ENCODE measurements at places on chromosomes 4 and X. TPM values are rescaled to one million over a fixed set of nuclear protein-coding genes. Genes with fewer than 3 reads are reported as not detected.
A peak's percentile ranks its signal among the peaks of the same experiment; 100 is the strongest.

DNA sequence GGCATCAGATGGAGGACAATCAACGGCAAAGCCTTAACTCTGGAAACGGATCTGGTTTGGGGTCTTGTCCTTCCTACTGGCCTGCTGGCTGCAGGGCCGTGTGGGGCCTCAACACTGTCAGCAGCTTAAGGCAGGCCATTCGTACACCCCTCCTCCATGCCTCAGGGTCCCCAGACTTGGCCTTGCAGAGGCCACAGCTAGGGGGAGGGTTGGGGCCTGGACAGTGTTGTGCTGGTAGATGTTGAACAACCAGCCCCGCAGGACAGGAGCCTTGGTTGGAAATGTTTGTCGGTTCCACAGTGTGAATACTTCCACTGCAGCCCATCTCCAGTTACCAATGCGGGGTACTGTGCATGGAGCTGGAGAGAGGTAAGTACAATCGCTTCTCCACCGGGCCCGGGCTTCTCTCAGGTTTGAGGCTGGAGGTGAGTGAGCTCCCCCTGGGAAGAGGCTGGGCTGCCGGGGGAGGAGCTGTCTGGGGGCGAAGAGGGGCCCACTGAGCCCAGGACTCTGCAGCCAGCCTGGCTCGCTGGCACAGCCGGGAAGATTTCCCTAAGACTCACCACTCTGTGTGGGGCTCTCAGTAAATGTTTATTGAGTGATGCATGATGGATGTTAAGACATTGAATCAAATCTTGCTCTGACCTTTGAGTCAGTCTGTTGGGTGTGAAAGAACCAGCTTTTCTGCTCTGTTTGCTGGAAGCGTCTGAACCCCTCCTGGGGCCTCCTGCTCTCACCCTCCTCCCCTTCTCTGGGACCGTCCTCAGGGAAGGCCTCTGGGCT is 19.7 kb upstream of the GPR78 start:
- H3K36me3 ChIP-seq, result no peaks in the 10 kb centered on the region
- H3K4me3 ChIP-seq, result no peak overlapping the region
- peaks cover 3% of the 10 kb centered on the region for H3K27me3 ChIP-seq
- no peaks in the 10 kb centered on the region for H3K4me1 ChIP-seq
- no peak overlapping the region for H3K27ac ChIP-seq
- no peak for DNase-seq

- DNase-seq, result no peak
- H3K36me3 ChIP-seq, result no peaks in the 10 kb centered on the region
- H3K4me1 ChIP-seq, result no peaks in the 10 kb centered on the region
- H3K27ac ChIP-seq, result no peak overlapping the region
- H3K4me3 ChIP-seq, result no peak overlapping the region
Observed at GRCh38 chrX:148984238-148984637, 483.8 kb downstream of the AFF2 start.

DNA sequence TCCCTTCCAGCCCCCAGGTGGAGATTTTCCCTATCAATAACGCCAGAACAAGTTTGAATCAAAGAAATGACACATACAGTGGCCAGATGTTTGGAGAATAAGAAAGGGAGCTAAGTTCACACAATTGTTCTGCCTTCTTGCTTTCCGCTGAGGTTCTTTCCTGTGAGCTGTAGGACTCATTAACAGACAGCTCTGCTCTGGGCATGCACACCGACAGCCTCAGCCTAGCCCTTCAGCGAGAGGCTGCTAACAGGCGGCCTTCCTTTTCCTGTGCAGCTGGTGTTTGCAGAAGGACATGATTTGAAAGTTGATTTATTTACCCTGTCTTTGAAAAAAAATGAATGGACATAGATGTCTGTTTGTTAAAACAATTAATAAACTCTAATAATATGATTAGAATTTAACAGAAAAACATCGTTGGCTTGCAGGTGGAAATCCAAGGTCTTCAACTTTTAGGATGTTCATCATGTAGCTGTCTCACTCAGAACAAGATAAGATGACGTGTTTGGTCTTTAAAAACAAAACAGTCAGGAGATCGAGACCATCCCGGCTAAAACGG is 183.3 kb downstream of the KDR start:
- peak; percentile 71 for DNase-seq
- peak overlapping the region; percentile 35 for H3K4me3 ChIP-seq
- H3K4me1 ChIP-seq, result peaks cover 28% of the 10 kb centered on the region
- no peaks in the 10 kb centered on the region for H3K36me3 ChIP-seq

DNA sequence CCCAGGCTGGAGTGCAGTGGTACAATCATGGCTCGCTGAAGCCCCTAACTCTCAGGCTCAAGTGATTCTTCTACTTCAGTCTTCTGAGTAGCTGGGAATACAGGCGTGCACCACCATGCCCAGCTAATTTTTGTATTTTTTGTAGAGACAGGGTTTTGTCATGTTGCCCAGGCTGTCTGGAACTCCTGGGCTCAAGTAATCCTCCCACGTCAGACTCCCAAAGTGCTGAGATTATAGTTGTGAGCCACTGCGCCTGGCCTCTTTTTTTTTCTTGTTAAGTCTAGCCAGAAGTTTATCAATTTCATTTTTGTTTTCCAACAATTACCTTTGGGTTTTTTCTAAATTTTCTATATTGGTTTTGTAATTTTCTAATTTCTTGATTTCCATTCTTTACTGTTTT is 100.6 kb downstream of the GC start:
- no peaks in the 10 kb centered on the region for H3K4me1 ChIP-seq
- no peaks in the 10 kb centered on the region for H3K27me3 ChIP-seq
- no peak overlapping the region for H3K27ac ChIP-seq
- H3K36me3 ChIP-seq, result no peaks in the 10 kb centered on the region

DNA sequence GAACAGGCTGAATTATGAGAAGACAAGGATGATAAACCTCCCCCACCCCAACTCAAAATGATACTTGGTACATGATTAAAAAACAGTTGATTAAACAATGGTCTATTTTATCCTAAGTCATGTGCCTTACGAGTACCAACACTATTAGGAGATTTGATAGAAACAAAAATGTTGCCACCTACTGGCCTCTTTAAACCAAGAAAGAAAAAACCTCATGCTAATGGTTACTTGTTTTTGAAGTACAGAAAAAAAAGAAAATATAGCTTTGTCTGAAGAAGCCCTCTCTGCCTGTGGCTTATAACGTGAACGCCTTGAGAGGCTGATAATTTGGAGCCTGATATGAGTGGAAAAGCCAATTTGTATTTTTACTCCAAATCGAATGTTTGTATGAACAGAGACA is 538.2 kb downstream of the DMD start:
- H3K4me3 ChIP-seq, result no peak overlapping the region
- no peak overlapping the region for H3K27ac ChIP-seq
- H3K36me3 ChIP-seq, result no peaks in the 10 kb centered on the region
- H3K4me1 ChIP-seq, result no peaks in the 10 kb centered on the region
- DNase-seq, result no peak
- H3K27me3 ChIP-seq, result no peaks in the 10 kb centered on the region

MMRN1 gene
- total RNA-seq, result 0.22 TPM

Measured in CD4-positive, alpha-beta T cell (primary cell).